ENCODE measurements at places on chromosomes 6 and 20.
A peak's percentile ranks its signal among the peaks of the same experiment; 100 is the strongest.

DNA sequence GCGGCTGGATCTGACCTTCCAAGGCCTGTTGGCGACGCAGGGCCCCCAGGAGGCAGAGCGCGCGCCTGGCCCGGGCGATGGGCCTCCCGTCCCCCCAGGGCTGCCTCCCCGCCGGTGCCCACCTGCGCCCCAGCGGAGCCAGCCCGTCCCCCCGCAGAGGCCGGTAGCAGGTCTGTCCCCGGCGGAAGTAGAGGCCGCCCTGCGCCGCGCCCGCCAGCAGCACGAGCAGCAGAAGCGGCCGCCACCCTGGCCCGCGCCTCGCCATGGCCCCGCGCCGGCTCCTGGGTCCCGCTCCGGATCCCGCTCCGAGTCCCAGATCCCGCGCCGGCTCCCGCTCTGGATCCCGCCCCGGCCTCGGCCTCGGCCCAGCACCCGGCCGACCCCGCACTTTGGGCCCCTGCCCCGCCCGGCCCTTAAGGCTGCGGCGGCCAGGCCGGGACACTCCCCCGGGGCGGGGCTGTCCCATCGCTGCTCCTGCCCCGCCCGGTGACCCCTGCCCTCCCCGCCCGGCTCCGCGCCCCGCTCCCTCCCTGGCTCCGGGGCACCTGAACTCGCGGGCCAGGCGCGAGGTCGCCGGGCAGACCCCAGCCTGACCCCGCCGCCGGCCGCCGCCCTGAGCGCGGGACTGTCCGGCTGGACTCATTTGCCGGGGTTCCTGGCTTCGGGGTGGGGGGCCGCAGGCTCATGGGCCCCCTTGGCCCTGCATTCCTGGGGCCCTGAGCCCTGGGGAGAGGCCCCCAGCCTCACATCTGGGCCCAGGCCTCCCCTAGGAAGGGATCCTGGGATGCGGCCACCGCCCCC, at the start of gene CTSZ:
Gene CTSZ, minus strand, starts transcription at position 391 of the 801 bp plus-strand sequence. Its CDS starts 126 bp downstream, at position 265.
- DNase-seq, result no peak

DNA sequence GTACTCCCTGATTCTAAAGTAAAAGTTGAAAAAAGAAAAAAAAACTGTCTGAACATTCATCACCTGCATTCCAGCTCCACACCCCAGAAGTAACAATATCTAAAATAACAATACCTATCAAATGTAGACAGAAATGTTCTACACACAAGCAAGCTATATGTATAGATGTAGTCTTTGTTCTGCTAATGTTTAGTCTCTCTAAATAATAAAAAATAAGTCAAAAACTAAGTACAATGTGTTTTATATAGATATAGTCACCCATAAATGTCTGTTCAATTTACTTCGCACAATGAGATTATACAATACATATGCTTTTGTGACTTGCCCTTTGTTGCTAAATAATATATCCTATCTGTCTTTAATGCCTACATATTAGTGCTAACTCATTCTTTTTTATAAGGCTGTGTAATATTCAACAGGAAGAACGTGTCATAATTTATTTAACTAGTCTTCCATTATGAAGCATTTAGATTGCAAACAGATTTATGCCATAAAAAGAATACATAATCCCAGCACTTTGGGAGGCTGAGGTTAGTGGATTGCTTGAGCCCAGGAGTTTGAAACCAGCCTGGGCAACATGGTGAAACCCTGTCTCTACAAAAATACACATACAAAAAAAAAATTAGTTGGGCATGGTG, 216.2 kb upstream of the ZNF217 start:
- no peak for DNase-seq

DNA sequence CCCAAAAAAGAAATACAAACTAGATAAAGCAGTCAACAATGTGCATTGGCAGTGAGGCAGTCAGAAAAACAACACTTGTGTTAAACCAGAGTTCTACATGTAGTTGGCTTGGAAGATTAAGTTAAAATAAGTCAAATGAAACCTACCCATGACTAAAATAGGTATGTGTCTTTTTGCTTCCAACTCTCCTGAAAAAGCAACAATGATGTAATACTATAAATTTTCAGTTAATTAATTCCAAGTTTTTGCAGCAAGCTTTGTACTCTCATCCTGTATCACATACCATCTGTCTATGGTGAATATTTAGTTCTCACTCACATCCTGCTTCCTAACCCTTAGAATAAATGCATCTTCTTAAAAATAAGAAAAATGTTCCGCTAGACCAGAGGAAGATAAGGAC, 261.5 kb downstream of the KIF16B start:
- no peak for DNase-seq

- no peak for DNase-seq
These were observed 88.1 kb downstream of the RSPH3 start for GRCh38 chr6:158911746-158912480.

DNA sequence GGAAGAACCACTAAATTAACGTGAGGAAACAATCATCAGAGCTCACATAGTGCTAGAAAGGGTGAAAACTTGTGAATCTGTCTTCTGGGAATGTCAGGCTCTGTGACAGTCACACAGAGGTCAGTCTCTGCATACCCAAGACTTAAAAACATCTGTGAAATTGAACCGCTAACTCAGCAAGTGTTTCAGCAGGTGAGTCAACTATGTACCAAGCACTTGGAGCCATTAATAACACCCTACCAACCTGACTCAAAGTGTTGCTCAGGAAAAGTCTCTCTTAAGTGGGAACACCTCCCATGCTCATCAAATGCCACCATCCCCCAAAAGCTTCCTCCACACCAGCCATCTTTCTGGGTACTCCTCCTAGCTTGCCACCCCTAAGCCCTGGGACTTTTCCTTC, 92.3 kb upstream of the CARMIL1 start:
- no peak for DNase-seq

DNA sequence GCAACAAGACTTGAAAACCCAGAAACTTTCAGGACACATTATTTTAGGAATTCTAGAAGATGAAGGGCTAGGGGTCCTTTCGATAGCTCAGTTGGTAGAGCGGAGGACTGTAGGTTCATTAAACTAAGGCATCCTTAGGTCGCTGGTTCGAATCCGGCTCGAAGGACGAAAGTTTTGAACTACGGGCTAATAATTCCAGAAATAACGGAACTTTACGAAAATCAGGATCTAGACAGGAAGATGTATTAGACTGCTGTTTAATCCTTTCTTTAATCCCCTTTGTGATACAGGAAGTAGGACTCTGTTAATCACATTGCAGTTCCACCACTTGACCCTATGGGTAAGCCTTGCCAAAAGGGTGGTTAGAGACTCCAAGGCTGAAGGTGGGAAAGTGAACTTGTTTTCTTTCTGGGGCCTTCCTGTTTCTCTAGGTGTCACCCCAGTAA, 21.2 kb upstream of the ABT1 start:
- no peak for DNase-seq

GRCh38 chr6:124055395-124055794, 251.7 kb downstream of the NKAIN2 start:
- DNase-seq, result no peak

GRCh38 chr6:170114187-170114945, 176.5 kb downstream of the DLL1 start:
- no peak for DNase-seq

DNA sequence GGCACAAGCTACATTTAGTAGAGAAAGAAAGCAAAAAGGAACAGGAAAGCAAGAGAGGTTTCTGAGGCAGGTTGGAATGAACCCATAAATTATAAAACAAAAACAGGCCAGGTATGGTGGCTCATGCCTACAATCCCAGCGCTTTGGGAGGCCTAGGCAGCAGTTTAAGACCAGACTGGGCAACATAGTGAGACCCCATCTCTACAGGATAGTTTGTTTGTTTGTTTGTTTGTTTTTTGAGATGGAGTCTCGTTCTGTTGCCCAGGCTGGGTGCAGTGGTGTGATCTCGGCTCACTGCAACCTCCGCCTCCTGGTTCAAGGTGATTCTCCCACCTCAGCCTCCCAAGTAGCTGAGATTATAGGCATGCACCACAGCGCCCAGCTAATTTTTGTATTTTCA, 49.0 kb downstream of the AFG1L start:
- DNase-seq, result no peak

DNA sequence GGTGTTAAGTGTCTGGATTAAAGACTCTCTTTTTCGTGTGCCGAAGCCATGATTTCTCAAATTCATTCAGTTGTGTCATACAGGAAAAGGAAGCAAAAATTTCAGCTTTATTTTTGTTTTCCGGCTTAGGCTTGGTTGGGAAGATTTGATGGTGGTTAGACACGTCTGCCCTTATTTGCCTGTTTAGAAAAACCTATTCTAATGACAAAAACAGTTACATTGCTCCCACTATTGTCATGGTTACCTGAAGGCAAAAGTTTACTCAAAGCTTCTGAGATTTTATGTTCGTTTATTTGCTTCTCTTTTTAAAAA, 982 bp downstream of the DNAJC5 start:
- DNase-seq, result no peak

DNA sequence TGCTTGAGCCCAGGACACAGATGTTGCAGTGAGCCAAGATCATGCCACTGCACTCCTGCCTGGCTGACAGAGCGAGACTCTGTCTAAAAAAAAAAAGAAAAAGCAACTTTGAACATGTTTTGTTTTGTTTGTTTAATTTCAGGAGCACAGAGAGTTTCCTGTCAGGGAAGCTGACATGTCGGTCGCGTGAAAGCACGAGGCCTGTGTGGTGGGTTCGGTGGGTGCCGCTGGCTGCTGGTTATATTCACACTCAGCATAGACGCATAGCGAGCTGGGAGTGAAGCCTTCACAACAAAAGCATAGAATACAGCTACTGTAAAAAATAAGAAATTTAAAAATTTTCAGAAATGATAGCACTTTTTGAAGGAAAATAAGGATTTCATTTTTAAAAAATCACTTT, 14.5 kb downstream of the MTG2 start:
- no peak for DNase-seq

- no peak for DNase-seq
These were observed 1.5 kb upstream of the PYGB start for GRCh38 chr20:25246182-25246999.

- no peak for DNase-seq
These were observed 22.1 kb upstream of the HMGCLL1 start for GRCh38 chr6:55601120-55601519.

- DNase-seq, result no peak
These were observed 85.8 kb downstream of the GFRA4 start for GRCh38 chr20:3577366-3577765.

DNA sequence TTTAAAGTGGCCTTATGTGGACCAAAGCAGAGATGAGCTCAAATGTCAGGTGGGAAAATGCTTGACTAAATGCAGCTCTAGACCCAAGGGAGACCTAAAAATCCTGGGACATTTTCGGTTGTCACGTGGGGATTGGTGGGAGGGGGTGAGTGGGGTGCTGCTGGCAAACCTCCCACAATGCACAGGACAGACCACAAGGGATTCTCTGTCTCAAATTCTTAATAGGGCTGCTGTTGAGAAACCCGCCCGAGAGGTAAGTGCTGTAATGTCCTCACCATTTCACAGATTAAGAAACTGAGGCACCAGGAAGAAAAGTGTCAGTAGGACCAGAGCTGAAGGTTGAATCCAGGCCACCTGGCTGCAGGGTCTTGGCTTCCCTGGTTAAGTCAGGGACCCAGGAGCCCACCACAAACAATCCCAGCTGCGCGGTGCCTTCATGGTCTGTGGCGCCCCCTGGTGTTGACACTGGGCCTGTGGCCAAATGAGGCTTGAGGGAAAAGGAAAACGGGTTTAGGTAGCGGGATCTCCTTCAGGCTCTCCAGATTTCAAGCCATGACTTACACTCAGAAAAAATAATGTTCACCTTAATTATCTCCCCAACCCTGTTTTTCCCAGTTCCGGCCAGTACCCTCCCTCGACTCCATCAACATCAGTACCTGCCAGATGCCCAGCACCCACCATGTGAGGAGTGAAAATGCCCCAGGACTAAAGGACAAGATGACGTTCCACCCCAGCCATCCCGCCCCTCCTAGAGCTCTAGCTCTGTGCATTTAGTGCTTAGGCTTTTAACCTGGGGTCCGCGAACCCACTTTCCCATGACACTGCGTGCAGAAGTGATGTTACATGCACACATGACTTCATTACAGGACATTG, 7.2 kb downstream of the HLA-G start:
- DNase-seq, result peak; percentile 24

DNA sequence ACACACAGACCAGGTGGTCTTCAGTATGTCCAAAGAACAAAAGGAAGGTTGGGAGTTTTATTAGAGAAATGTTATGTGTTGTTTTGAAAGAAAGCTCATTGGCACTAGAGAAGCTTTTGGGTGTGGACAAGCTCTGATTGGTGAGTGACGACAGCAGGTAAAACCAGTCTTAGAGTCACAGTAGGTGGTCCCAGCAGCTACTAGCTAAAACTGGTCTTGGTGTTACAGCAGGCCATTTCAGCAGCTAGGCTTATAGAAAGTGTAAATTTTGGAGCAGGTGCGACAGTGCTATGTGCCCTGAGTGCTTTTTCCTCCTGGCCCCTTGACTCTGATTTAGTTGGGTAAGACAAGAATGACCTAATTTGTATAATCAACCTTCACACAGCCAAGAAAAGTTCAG, 3.6 kb downstream of the CLDN20 start:
- no peak for DNase-seq
